ENCODE measurements at places on chromosomes 3 and 15.

DNA sequence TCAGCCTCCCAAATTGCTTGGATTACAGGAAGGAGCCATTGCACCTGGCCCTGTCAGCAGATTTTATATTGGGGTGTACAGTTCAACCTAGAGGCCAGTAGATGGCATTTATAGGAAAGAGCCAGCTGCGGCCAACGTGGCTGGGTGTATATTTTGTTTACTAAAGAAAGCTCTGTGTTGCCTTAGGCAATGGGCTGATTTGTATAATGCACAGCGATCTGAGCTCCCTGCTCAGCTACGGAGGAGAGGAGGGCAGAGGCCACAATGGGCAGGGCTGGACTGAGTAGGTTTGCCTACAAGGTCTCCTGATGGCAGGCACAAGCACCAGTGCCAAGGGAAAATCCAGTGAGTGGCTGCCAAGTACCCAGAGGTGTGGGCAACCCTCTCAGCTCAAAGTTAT, 282.4 kb downstream of the ARPP21 start:
- no peak for DNase-seq

DNA sequence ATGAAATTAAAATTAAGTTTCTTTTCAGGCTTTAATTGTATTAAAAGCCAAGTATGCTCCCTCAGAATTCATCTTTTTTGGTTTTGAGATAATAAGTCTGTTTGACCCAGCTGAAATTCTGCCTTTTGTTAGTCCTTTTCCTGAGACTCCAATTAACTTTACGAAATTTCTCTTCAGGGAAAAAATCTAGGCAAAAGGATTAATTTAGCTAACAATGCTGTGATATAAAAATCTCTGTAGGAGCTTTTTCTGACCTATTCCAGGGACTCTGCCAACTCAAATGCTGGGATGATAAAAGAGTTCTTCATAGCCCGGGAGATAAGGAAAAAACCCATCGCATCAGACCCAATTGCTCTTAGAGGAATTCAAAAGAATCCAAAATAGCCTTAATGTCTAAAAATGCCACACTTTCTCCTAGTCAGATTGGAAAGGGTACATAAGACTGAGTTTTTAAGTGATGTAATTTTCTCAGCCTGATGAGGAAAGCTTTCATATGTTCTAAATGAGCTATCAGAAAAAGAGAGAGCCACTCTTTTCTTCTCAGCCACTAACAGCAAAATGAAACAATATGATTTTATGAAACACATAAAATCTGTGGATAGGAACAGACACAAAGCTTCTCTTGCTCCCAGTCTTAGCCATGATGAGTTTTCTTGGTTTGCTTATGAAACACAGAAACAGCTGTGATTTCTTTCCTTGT, 405.1 kb downstream of the ROBO1 start:
- no peak for DNase-seq

DNA sequence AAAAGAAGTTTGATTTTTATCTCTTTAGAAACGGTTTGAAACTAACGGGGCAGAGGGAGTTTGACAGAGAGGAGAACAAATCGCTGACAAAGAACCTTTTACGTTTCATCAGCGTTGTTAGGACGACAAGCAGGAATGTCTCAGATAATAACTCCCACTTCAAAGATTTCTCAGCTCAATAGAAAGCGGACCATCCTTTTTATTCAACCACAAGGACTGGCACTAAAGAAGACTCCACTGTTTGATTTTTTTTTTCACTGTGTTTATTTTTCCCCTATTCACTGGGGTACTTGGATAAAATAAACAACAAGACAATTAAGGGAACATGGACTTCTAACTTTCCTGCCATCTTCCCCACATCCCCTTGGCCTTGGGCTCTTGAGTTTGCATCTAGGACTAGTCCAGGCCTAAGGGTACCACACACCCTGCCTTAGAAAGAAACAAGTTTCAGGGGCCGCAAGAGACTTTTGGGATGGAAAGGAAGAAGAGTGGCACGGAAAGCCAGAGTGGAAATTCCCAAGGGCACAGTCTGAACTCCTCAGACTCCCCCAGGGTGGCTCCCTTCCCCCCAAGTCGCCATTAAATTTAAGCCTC, 19.0 kb downstream of the ZIC4 start:
- DNase-seq: no peak

DNA sequence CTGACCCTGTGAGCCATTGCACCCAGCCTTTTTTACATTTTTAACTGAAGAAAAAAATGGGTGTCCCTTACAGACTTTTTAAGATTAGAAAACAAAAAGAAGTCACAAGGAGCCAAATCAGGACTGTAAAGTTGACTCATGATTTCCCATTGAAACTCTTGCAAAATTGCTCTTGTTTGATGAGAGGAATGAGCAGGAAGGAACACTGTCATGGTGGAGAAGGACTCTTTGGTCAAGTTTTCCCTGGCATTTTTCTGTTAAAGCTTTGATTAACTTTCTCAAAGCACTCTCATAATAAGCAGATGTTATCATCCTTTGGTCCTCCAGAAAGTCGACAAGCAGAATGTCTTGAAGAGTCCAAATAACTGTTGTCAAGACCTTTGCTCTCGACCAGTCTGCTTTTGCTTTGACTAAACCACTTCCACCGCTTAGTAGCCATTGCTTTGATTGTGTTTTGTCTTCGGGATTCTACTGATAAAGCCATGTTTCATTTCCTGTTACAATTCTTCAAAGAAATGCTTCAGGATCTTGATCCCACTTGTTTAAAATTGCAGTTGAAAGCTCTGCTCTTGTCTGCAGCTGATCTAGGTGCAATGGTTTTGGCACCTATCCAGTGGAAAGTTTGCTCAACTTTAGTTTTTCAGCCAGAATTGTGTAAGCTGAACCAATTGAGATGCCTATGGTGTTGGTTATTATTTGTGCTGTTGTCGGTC, 369.4 kb downstream of the MAGI1 start:
- no peak for DNase-seq

GRCh38 chr3:140166861-140167599, 232.0 kb downstream of the CLSTN2 start:
- no peak for DNase-seq

DNA sequence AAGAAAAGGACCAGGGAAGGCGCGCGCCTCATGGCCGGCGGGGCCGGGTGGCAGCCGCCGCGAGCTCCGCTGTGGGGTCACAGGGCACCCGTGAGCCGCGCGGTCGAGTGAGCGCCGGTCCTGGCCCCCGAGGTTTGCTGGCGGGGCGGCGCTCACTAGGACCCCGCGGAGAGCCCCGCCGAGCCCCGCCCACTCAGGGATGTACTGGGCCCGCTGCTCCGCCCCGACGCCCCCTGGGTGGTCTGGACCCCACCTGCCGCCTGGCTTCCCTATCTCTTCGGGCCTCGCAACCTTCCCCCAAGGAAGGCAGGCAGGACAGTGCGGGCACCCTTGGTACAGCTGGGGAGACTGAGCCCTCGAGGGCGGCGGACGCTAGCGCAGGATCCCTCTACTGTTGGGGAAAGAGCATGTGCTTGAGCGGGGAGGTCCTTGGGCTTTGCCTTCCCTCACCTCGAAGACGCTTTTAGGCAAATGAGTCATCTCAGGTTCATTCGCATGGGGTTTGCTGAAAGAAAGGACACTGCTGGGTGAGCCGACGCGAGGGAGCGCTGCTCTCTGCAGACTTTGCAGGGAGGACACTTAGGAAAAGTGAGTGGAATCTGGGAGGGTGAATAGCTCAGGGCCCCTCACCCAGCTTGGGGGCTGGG, at the start of gene CHRNB4:
Gene CHRNB4 (minus strand): TSS at position 109 of the 647 bp plus-strand sequence. CDS start 77 bp downstream, at position 32.
- DNase-seq: no peak

- no peak for DNase-seq
Observed at GRCh38 chr3:8550611-8551010, 49.0 kb downstream of the LMCD1 start.

GRCh38 chr3:81465510-81466200, 295.8 kb downstream of the GBE1 start:
- no peak for DNase-seq

GRCh38 chr3:12062605-12063004, 58.4 kb downstream of the SYN2 start:
- DNase-seq: no peak
